ENCODE measurements at places on chromosomes 16 and 17.

DNA sequence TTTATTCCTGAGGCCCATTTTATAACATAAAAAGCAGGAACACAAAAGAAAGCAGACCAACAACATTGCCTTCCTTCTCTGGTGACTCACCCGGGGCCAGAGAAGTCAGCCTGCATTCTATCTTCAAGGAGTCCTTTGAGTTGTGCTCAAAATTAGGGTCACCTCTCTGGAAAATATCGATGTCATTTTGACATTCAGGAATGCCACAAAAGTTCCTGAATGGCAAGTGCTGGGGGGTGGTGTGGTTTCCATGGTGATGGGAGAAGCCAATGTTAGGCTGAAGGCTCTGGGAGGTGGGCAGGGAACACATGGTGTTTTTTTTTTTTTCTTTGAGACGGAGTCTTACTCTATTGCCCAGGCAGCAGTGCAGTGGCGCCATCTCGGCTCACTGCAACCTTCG lies 159.6 kb downstream of the HAPSTR1 start:
- DNase-seq: no peak

GRCh38 chr17:44110823-44111633 lies 12.4 kb downstream of the HDAC5 start:
- peak; percentile 97 for DNase-seq

DNA sequence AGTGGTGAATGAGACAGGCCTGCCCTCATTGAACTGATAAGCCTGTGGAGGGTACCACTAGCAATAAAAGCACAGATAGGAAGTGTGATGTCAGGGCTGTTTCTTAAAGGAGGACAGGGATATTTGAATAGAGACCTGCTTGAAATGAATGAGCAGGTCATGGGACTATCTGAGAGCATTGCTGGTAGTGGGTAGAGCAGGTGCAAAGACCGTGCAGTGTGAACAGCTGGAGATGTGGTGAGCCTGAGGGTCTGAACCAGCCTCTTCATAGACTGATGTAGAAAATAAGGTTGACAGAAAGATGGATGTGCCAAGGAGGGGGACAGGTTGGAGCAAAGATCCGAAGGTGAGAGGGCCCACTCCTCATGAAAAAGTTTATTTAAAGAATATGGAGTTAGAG lies 2.4 kb downstream of the NUP93 start:
- DNase-seq: no peak

DNA sequence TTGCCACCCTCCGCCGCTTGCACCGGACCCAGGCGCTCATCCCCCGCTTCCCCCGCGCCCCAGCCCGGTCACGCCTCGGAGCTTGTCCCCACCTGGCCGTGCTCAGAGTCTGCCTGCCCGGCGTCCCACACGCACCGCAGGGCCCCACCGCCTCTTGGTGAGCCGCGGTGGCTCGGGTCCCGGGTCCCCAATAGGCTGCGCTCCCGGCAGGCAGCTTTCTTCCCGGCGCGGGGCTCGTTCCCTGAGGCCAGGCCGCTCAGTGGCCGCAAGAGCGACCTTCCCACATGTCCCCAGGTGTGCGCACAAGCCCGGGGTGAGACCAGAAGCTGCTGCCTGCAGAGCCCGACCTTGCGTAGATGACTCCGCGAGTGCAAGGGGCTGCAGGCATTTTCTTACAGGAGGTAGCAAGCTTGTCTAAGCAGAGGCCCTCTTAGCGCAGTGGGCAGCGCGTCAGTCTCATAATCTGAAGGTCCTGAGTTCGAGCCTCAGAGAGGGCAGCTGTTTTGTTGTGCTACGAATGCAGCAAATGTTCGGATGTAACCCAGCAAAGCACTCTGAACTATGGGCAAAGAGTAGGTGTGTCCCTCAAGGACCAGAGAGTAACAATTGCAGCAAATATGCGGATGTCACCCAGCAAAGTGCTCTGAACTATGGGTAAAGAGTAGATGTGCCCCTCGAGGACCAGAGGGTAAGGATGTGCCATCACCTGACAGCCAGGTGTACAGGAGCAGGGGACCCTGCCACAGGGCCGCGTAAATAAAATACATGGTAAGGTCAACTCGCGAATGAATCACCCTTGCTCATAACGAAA lies 15.6 kb downstream of the TLE7 start:
- no peak for DNase-seq

DNA sequence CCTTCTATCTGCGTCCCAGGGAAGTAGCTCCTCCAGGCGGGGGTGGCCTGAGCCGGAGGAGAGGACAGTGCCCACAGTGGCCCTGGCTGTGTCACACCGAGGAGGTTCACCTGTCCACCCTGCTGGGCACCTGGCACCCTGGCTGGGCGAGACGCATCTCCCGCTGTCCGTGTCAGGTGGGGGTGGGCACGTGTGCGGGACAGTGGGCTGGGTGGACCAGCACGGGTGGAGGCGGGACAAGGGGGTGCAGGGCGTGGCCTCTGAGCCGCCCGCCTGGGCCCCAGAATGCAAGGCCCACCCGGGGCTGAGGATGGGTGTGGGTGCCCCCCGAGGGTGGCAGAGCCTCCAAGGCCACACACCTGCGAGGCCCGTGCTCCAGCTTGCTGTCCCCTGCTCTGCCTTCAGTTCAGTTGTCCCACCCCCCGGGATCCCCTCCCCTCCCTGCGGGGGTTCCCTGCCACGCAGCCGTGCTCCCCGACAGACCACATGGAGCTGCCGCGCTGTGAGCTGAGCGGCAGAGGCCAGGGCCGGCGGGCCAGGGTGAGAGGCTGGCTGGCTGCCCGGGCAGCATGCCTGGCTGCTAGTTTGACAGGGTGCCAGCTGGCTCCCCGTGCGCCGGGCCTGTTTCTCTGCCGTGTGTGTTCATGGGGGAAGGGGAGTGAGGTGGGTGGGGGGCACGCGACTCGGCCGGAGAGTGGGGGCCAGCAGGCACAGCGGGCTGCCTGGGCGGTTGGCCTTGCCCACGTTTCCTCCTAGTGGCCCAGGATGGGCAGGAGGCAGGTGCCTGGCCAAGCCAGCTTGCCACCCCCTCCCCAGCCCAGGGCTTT lies 33.9 kb downstream of the BAHCC1 start:
- DNase-seq: peak; percentile 77

- DNase-seq: no peak
Measured at GRCh38 chr16:17301593-17302135, 169.1 kb downstream of the XYLT1 start.

DNA sequence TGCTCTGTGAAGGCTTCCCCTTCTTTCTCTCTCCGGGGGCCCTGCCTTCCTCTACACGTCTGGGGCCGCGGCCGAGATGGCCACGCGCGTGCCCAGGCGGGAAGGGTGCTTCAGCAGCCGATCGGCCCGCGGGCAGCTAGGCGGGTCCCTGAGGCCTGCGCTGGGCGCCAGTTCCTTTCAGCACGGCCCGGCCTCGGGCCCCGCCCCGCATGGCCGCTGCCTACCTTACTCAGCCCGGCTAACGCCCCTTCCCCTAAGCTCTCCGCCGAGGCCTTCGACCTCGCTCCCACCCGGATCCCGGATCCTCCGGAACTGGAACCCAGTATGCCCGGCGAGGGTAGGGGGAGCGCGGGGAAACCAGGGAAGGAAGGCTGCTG lies 335 bp downstream of the TMEM11 start:
- DNase-seq: no peak

DNA sequence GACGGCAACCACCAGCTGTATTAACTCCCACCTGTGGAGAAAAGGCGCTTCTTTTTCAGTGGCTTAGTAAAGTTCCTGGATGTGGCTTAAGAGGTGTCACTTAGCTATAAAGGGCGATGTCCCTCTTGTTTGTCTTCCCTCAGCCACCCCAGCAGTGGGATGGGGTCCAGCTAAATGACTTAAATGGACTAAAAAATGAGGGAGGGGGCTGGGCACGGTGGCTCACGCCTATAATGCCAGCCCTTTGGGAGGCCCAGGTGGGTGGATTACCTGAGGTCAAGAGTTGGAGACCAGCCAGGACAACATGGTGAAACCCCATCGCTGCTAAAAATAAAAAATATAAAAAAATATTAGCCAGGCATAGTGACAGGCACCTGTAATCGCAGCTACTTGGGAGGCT lies 667.5 kb upstream of the RBFOX1 start:
- DNase-seq: no peak

GRCh38 chr16:26642047-26642664 lies 424.6 kb upstream of the C16orf82 start:
- no peak for DNase-seq

DNA sequence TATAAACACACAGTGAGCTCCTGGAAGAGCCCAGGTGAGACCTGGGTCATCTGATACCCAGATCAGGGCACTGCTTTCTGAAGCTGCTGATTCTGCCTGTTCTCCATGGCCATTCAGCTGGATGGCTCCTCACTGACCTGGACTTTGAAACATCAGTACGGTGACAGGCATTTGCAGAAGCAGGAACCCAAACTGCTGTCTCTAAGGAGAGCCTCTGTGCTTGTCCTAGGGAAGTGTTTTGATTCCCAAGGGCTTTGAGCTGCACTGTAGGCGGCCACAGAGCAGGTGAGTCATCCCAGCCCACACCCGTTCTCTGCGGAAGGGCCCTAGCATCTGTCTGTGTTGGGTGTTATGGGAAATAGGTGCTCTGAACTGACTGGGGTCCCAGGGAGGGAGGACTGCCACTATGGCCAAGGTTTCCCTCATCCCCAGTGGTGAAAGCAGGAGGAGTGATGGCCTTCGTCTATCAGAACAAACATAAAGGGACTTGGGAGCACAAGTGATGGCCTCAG lies 60.7 kb upstream of the ADCY9 start:
- DNase-seq: no peak

GRCh38 chr16:85422196-85422631 lies 190.9 kb upstream of the GSE1 start:
- no peak for DNase-seq

DNA sequence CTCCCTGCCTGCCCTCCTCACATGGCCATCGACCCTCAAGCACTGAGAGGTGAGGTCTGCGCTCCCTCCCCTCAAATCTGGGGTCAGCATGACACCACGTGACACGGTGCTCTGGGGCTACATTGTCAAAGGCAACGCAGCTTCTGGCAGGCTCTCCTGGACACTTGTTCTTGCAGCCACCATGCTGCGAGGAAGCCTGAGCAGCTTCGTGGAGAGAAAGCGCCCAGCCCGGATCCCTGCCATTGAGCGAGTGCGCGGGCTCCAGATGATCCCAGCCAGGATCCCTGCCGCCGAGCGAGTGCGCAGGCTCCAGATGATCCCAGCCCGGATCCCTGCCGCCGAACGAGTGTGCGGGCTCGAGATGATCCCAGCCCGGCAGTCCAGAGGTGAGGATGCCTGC lies 70.9 kb upstream of the METRNL start:
- no peak for DNase-seq

GRCh38 chr17:43953746-43954145 lies at the start of gene PYY:
Gene PYY (minus strand): TSS chr17:43953940. CDS start chr17:43953483, 457 bp downstream.
- no peak for DNase-seq

- no peak for DNase-seq
Measured at GRCh38 chr16:23156946-23157460, 7.8 kb upstream of the USP31 start.

DNA sequence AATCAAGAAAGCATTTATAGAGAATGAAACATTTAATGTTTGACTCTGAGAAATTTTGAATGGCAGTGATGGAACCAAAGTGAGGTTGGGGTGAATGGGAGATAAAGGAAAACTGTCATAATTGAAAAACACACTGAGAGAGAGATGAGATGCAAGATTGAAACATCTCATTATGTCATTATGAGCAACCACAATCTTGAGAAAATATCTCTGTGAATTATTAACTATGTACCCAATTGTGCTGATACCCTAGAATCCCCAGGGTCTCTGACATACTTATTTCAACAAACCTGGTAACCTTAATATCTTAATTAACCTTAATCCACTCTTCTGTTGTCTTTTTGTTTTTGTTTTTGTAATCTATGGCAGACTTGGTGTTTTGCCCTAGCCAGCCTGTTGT lies 143.5 kb upstream of the HLF start:
- no peak for DNase-seq

GRCh38 chr17:11642655-11643054 lies 44.4 kb downstream of the DNAH9 start:
- no peak for DNase-seq

- no peak for DNase-seq
Measured at GRCh38 chr16:61929776-61930175, 106.5 kb downstream of the CDH8 start.

DNA sequence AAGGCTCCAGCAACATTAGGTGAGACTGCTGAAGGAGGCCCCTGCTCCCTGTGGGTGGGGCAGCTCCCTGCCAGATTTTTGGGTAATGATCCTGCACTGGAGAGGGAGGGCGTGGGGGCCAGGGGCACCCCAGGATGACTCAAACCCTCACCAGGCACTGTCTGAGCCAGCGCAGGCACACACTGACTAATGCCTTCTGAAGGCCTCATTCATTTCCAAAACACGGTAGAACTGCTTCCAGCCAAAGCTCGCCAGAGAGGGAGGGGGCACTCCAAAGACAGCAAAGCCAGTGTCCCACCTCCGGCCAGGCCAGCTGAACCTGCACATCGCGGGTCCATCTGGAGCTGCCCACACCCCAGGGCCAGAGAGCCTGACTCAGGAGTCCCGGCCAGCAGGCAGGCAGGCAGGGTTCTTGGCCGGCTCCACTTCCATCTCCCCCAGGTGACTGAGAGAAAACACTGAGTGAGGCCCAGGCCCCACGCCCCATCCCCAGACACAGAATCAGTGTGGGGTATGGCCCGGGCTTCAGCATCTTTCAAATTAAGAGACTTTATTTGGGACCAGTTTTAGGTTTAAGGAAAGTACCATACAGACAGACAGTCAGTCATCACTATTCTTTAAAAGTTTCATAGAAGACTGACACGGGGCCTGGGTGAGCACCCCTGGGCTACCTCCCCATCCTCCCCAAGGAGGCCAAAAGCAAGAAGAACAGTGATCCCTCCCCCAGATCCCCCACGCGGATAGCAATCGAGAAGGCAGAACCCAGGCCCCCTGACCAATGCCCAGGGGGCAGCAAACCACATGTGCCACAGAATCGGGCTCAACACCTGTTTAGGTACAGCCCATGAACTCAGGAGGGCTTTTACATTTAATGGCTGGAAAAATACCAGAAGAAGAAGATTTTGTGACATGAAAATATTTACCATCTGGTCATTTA lies 2.3 kb downstream of the PIEZO1 start:
- DNase-seq: no peak

DNA sequence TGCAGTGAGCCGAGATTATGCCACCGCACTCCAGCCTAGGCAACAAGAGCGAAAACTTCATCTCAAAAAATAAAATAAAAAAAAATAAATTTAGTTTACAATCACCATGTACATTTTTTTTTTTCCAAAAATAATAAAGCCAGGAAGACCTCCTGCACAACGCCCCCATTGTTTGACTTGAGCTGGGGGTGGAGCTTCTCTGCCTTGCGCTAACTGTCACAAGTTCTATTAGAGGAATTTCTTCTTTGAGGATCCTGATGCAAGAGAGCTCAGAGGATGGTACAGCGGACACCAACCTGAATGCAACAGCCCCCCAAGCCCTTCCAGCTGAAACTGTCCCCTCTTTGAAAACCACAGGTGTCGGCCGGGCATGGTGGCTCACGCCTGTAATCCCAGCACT lies 24.9 kb upstream of the CBX4 start:
- no peak for DNase-seq

GRCh38 chr17:34360601-34361270 lies 2.3 kb downstream of the CCL1 start:
- DNase-seq: no peak

DNA sequence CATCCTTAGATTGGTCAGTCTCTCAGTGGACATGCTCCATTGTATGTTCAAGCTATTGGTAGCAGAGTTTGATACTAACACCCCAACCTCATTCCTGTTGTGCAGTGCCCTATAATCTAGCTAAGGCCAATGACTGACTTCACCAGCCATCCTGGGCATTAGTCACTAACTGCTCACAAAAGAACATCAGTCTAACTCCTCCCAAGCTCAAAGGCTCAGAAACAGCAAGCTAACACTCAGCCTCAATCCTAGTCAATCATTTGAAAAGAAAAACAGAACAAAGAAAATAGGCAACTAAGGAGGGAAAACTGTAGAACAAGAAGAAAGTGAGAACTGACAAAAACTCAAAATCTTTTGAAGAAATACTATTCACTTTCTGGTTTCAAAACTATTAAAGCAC lies 199.1 kb upstream of the C17orf78 start:
- peak; percentile 11 for DNase-seq
